ENCODE measurements at places on chromosomes 12 and 14.

GRCh38 chr14:71143381-71144290 lies 236.4 kb downstream of the PCNX1 start:
- no peak for DNase-seq

DNA sequence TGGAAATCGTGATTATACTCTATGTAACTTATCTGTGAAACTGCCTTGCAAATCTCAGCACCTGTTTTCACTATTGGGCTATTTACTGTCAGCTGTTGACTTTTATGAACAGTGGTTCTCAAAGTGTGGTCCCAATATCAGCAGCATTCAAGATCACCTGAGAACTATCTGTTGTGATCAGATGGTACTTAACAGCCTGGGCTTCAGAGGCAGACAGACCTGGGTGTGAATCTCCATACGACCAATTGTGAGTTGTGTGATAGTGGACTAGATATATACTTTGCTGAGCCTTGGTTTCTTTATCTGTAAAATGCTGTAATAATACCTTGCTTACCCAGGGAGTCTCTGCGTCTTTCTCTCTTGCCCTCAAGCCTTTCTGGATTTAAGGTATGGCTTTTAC lies 105.1 kb downstream of the ERGIC2 start:
- DNase-seq: no peak

- no peak for DNase-seq
Measured at GRCh38 chr12:31732926-31733548, 4.2 kb upstream of the AMN1 start.

DNA sequence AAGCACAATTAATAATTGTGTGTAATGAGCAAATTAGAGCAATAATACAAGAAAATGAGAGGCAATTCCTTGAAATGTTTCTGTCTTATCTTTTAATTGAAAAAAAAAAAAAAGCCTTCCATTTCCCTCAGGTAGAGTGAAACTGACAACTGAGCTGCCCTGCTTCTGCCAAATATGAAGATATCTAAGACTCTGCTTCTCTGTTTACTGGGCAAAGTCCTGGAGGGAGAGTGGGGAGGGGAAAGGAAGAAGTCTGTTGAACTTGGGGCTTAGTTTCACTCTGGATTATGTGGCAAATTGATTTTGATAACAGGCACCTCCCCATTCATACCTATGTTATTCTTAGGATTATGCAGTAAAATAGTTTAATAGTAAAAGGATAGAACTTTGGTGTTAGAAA lies 364.9 kb downstream of the NRXN3 start:
- DNase-seq: no peak

GRCh38 chr12:118368821-118369220 lies 3.9 kb downstream of the TAOK3 start:
- DNase-seq: no peak

- DNase-seq: peak; percentile 43
Measured at GRCh38 chr14:69547701-69548348, 26.8 kb downstream of the CCDC177 start.

DNA sequence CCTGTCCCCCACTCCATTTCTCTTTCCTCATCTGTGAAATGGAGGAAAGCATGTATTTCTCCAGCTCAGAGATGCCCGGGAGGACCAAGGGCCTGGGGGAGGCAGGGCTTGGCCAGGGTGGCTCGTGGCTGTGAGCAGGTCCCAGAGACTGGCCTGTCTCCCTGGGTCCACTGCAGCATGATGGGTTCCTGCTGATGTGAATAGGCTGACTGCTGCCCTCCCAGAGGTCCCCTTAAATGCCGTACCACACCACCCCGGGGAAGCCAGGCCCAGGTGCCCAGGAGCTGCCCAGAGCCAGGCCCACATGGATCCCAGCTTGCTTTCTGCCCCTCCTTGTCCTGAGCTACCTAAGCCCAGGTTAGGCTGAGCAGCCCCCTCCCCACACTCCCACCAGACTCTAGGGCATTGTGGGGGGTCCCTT lies 158.2 kb upstream of the C14orf180 start:
- DNase-seq: no peak

DNA sequence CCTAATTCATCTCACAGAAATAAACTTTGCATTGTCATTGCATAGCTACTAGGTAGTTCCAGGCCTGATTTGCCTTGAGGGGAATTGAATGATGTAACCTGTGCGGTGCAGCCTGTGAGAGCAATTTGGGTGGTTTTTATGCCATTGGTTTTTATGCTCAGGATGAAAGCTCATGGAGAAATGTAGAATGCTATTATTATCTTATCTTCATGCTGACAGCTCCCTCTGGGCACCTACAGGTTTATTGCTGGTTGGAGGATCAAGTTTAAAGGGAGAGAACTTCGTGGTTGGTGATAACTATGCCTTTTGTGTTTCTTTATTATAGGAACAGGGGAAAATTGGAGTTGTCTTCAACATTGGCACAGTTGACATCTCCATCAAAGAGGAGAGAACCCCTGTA lies 547.9 kb downstream of the DIO2 start:
- no peak for DNase-seq

DNA sequence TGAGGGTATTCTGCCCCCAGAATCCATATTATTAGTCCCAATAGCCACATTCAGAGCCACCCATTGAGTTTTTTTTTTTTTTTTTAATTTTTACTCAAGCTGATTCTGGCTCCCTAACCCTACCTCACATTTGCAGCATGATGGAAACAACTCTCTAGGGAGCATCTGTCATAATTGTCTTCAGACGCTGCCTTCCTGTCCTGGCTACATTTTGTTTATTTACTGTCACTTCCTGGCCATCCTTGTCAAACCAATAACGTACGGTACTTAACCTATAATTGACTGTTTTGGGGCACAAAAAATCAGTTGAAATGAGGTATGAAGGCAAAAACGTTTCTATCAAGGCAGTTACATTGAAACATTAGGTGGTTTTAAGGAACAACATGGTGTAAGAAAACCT lies 2.1 kb downstream of the GLIPR1 start:
- DNase-seq: no peak

DNA sequence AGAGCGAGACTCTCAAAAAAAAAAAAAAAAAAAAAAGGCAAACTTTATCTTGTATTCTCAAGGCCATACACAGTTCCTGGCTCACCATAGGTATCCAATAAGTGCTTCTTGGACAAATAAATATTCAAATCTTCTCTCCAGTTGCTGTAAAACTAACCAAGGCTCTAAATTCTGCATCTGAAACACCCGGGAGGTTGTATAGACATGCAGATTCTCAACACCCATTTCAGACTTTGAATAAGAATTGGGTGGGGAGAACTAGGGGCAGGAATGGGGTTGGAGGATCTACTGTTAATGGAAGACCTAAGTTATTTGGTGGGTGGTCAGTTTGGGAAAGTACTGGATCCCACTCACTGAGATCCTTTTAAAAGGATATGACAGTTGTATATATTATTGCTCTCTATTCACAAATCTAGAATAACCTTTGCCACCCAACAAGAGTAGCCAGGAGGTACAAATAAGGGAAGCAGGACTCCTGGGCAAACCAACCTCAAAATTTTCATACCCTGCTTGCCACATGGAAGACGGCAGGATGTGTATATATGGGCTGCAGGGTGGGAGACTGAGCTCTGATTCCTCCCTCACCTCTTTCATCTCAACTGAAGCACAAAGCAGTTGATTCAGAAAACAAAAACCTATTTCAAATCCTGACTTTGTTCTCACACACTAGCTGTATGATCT lies 879 bp downstream of the GDF3 start:
- no peak for DNase-seq

- DNase-seq: no peak
Measured at GRCh38 chr12:5430641-5431603, 986 bp upstream of the NTF3 start.
